ENCODE measurements at places on chromosomes 5 and 9.
A peak's percentile ranks its signal among the peaks of the same experiment; 100 is the strongest.

DNA sequence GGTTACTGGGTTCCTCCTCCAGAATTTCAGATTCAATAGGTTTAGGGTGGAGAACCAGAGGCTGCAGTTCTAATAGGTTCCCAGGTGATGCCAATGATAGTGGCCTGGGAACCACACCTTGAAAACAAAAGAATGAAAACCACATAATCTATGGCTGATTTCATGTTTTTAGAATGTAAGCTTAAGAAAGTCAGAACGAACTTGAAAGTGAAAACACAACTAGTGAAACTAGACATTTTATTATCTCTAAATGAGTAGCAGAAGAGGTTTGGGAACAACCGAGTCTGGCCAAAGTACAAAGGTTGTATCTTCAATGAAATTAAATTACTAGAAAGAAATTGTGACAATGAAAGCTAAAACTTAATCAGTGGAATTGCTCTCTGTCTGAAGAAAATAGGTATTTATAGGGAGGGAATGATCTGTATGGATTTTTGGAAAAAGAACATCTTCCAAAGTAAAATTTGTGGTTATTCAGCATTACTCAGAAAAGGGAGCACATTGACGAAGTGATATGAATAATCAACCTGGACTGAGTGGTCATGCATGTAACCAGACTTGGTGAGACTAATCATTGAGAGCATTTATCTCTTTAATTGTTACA is 24.9 kb upstream of the CEP120 start:
- no peak for DNase-seq

GRCh38 chr5:157342822-157343402 is 77.0 kb downstream of the CYFIP2 start:
- DNase-seq: peak; percentile 32

DNA sequence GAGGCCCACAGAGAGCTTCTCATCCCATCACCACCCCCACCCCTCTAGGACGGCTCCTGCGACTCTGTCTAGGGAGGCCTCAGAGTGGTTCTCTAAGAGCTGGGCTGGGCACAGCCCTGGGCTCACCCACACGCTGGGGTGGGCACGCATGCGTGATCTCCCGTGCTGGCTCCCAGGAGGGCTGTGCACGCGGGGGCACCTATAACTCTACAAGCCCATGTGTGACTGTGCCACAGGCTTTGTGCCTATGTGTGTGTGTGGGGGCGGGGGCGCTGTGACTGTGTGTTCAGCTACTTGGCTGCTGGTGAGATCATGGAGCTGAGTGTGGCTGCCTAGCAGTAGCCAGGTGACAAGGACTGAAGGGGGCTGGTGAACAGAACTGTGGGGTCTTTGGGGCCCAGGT is 32.2 kb downstream of the NDUFA8 start:
- no peak for DNase-seq

DNA sequence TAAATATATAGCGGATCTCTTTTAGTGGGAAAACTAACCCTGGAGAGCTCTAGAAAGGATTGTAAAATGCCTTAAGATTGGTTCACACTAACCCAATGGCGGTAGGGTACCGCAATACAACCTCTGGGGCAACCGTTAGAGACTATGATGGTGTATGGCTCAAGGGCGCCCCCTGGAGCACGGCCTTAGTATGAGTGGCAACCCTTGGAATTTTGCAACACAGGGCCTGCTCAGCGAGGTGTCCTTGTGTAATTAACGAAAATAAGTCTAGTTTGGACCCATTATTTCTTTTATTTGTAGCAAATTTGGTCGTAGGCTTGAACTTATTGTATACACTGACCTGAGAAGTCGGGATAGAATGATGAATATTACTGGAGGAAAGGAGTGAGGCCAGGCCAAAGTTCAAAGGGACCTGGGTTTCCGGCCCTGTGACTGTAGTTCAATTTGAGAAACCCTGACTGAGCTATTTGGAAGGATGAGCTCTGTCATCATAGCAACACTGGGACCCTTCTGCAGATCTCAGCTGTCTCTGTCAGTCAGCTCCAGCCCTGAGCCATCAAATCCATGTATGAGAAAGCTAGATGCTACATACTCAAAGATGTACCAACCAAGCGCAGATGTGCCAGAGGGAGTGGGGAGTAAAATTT is 54.8 kb downstream of the CAMK4 start:
- peak; percentile 32 for DNase-seq

DNA sequence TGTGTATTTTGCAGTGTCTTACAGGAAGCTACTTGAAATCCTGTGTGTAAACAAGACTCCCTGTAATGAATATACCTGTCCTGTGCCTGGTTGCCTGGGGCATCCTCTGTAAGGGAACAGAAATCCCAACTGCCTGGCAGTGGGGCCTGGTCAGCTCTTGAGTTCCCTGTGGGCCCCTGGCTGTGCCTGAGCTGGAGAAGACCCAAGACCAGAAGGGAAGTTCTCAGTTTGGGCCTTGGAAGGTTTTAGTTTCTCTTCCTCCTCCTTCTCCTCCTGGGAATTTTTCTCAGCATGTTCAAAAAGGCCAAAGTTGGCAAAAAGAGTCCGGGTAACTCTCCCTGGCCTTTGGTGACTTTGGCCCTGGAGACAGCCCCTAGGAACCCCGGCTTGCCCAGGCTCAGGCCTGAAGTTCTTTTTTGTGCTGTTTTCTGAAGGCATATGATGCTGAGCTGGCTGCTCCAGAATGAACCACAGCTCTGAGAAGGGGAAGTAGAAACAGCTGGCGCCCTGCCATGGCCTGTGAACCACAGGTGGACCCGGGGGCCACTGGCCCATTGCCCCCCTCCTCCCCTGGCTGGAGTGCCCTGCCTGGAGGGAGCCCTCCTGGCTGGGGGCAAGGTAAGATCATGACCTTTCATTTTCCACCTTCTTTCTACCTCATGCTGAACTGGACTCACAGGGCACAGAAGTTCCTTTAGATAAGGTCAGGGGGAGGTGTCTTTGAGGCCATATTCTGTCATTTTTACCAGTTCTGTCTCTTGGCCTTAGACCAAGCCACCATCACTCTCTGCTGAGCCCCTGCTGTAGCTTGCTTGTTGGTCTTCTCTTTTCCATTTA is 5.8 kb downstream of the TMEM268 start:
- no peak for DNase-seq

DNA sequence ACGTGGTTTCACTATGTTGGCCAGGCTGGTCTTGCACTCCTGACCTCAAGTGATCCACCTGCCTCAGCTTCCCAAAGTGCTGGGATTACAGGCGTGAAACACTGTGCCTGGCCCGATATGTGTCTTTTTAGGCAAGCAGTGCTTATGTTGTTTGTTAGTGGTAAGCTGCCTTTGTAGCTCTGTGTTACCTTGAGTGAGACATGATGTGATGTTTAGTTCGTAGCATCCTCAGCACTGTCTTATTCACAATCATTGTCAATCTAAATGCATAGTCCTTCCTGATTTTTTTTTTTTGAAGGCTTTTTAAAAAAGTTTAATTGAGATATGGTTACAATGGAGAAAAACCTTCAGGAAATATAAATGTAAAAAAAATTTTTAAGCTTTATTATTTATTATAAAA is 45.5 kb downstream of the EXOSC2 start:
- no peak for DNase-seq

DNA sequence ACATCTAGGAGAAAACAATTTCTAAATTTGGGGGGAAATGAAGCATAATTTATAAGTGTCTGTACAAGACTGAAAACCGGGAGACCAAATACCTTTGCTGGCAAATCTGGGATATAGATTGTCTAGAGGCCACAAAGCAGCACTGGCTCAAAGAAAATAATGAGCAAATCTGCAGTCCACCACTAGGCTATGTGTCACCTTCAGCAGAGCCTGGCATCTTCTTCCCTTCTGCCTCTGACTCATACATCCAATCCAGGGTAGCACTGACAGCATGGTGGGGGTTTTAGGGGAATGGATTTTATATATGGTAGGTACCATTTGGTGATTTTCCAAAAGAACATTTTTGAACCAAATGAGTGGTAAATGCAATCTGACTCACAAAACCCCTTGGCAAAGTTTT is 12.8 kb downstream of the FAM81B start:
- peak; percentile 14 for DNase-seq

- no peak for DNase-seq
These were observed 30.4 kb downstream of the ELP1 start for GRCh38 chr9:108903420-108904103.

- no peak for DNase-seq
These were observed 247.8 kb downstream of the DIRAS2 start for GRCh38 chr9:90394871-90395270.

DNA sequence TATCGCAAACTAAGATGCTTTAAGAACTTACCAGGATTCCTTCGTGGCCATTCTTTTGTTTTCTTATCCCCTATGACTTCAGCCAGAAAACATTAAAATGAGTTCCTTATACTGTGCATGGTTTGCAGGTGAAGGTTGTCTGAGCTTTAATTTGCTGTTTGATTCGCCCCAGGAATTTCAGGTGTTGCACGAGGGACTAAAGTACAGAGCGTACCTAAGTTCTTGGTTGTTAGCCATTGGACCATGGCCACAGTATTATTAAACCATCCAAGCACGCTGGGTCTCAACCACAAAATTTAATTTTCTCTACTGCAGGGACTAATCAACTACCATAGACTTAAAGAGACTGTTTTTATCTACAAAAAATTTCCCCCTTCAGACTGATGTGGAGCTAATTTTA is 208.4 kb upstream of the MPDZ start:
- DNase-seq: no peak

GRCh38 chr9:98804083-98804482 is 3.4 kb upstream of the GALNT12 start:
- no peak for DNase-seq

DNA sequence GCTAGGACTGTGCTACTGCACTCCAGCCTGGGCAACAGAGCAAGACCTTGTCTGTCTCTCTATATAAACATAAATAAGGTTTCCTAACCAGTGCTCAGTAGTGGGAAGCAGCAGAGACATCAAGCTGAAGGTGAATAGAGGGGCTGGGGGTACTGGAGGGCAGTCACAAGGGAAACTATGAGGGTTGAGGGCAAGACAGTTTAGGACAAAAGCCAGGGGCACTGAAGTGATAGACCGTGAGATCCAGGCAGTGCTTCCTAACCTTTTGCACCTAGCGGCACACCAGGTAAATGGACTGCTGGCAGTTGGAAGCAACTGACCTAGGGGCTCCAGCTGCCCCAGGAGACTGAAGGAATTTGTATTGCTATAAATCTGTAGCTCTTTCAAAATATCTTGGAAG is 178.4 kb downstream of the PJA2 start:
- no peak for DNase-seq

DNA sequence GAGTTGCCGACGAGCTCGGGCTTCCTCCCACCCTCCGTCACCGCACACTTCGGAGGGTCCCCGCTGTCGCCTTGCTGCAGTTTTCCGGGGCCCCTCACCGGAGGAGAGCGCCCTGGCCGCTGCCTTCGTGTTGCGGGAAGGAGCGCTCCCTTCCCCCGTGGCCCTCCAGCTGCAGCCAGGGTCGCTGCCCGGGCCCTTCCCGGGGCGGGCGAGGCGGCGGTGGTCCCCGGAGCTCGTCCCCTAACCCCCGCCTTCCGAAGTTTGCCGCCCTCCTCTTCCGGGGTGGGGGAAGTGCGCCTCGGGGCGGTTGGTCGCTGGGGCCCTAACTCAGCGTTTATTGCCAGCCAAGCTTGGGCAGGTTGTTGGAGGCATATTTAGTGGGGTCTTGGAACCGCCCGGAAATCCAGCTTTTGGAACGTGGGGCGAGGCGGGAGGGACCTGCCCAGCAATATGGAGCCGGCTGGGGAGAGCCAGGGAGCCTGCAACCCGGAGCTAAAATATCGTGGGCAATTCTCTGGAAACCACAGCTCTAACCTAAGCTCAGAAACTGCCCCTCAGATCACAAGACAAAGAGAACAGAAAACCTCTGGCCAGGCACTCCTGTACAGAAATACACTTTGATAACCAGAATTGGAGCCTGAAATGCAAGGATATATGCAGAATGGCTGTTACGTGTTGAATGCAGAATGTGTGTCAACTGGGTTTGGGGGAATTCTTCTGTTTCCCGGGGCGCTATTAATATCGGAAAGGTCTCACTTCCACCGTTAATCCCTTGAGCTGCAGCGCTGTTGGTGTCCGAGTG is 890 bp downstream of the PIK3R1 start:
- DNase-seq: peak; percentile 64

DNA sequence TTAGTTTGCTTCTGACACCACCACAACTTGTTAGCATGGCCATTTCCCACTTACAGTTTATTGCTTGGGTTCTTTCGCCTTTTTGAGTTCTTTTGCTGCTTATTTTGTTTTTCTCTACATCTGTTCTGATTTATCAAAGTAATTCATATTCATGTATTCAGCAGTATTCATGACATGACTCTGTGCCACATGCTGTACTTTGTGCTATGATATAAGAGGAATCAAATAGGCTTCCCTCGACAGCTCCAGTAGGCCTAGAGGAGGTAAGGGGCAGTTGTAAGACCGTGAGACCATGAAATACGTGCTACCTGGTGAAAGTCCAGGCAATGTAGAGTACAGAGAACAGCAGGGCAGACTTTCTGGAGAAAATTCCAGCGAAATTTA is 110.7 kb upstream of the SAP30L start:
- DNase-seq: no peak

GRCh38 chr5:11390291-11390767 is 513.9 kb downstream of the CTNND2 start:
- DNase-seq: peak; percentile 63

DNA sequence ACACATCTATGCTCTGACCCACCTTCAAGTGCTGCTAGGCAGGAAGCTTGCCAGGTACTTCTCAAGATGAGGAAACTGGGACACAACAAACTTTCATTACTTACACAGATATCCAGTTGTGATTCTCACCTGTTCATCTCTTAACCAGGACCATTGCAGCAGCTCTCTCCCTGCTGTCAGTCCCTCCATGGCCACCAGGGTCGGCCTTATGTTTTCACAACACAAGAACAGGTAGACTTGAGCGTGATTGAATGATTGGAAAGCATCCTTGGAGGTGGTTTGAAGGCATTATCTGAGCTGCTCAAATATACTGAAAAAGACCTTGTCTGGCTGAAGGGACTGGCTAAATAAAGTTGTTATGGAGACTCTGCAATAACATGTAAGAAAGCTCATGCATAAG is 94.4 kb downstream of the MTREX start:
- no peak for DNase-seq

DNA sequence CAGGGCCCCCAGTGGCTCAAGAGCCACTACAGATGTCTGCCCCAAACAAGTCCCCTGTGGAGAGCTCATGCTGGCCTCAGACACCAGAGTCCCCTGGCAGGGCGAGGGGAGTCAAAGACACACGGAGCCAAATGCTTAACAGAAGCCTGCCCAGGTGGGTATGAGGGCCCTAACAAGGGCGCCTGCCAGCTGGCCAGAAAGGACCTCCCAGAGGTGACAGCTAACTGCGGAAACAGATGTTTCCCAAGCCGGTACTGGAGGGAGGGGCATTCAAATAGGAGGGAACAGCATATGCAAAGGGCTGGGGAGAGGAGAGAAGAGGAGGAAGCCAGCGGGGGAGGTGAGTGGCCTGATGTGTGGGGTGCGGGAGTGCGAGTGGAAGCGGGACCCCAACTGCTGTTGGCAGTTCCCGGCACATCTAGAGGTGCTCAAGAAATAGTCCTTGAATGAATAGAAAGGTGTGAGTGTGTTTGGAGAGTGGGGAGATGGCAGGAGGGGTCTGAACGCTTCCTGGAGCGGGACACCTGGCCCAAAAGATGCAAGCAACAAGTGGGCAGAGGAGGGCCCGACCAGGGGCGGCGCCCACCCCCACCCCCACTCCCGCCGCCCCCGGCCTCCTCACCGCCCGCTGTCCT is 824 bp downstream of the MXD3 start:
- DNase-seq: peak; percentile 33

- no peak for DNase-seq
These were observed 209.6 kb upstream of the SLC30A5 start for GRCh38 chr5:68884144-68884754.

GRCh38 chr9:119967867-119968535 is 598.8 kb upstream of the BRINP1 start:
- DNase-seq: no peak

- DNase-seq: peak; percentile 16
These were observed 411.0 kb downstream of the MAT2B start for GRCh38 chr5:163916376-163916775.

All from astrocyte of the hippocampus (primary cell).